ENCODE measurements at places on chromosomes 6 and 20. TPM values are rescaled to one million over a fixed set of nuclear protein-coding genes. Genes with fewer than 3 reads are reported as not detected.

Gene TBXT
- total RNA-seq, result 2.3 TPM

GRCh38 chr20:53865901-53866793, 204.2 kb downstream of the BCAS1 start:
- peak; percentile 82 for DNase-seq

DNA sequence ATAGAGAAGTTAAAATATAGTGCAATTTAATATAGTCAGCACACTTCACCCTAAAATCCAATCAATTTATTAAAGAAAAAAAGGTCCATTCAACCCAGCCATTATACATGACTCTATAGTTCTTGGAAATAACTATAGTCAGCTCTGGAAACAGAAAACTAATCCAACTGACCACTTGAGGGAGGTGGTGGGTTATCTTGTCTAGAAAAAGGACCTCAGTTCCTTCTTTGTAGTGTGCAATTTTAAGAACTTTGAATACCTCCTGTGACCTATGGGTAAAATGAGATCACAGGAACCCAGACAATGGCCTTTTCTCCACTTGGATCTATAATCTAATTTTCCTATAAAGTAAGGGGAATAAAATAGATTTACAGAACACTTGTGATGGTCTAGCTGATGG, 163.6 kb upstream of the CENPW start:
- DNase-seq, result no peak

DNA sequence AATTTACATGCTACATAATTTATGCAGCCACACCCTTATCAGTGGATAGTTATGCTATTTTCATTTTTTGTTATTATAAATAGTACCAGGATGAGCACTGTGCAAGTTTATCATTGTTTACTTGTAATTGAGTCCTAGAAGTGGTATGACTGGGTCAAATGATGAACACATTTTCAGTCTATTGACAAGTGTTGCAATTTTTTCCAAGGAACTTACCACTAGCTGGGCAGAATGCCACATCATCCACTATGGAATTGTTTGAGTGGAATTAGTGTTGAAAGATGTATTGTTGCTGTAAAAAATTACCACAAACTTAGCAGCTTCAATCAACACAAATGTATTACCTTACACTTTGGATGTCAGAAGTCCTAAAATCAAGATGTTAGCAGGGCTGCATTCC, 38.1 kb upstream of the OPN5 start:
- DNase-seq, result no peak

GRCh38 chr6:29627755-29628418, 5.1 kb downstream of the GABBR1 start:
- peak; percentile 93 for DNase-seq

DNA sequence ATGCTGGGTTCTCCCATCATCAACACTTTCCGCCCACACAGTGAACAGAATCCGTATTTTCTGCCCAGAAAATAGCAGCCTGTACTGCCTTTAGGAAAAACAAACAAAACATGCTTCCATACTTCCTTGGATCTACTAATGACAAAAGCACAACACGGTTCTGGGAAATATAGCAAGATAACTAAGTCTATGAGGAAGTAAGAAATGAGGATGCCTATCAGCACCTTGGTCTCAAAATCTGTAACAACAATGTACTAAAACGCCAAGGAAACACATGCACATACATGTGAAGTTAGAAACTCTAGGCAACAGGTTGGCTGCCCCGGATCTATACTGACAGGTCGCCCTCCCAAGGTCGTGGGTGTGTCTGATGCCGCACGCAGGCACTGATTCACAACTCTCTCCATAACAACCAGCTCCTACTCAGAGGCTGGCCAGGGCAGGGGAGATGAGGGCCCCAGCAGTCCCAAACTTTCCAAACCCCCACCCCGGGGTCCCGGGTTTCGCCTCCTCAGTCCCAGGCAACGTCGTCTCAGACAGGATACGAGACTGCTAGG, 710 bp downstream of the BTBD9 start:
- DNase-seq, result no peak
